Mesenteric fat pad (tissue), 1 donor: ENCODE measurements at places on chromosomes 2 and 18.

DNA sequence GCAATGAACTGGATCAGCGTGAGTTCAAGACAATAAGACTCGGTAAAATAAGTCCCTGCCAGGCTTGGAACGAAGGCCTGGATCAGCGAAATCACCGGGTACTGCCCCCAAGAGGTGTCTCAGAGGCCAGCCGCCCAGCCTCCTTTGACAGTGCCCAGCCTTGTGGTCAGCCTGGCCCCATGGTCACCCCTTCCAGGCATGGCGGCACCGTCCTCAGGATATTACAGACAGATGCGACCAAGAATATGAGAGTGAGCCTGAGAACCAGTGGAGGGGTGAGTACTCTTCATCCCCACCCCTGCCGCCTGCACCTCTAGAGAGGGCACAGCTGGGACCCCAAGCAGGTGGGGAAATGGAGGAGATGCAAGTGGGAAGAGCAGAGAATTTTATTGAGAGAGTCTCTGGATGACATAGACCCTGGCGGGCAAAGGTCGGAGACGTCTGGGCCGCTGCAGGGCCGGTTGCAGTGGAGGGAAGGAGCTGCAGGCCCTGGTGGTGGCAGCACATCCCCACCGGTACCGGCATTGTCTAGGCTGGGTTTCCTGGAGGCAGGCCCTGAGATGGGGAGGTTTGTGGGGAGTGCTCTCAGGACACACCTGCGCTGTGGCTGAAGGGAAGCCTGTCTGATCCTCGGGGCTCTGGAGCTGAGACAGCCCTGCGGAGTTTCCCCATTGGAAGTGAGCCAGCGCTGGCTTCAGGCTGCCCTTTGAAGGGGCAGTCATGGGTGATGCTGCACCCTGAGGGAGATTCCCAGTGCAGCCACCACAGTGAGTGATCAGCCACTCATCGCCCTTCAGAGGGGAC lies 190.0 kb downstream of the SEPTIN10 start:
- DNase-seq: no peak

GRCh38 chr18:70284976-70285620 lies 3.7 kb upstream of the SOCS6 start:
- DNase-seq: no peak

DNA sequence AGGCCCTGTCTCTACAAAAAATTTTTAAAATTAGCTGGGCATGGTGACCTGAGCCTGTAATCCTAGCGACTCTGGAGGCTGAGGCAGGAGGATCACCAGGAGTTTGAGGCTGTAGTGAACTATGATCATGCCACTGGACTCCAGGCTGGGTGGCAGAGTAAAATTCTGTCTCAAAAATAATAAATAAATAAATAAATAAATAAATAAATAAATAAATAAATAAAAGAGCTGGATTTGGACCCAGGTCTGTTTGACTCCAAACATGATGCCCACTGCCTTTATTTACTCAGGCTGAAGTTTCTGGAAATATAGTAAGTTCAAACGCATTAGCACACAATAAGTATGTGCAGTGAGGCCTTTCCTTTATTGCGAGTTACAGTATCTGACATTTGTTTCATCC lies 75.0 kb downstream of the THNSL2 start:
- DNase-seq: no peak

GRCh38 chr2:198017068-198017467 lies 212.7 kb downstream of the PLCL1 start:
- no peak for DNase-seq

DNA sequence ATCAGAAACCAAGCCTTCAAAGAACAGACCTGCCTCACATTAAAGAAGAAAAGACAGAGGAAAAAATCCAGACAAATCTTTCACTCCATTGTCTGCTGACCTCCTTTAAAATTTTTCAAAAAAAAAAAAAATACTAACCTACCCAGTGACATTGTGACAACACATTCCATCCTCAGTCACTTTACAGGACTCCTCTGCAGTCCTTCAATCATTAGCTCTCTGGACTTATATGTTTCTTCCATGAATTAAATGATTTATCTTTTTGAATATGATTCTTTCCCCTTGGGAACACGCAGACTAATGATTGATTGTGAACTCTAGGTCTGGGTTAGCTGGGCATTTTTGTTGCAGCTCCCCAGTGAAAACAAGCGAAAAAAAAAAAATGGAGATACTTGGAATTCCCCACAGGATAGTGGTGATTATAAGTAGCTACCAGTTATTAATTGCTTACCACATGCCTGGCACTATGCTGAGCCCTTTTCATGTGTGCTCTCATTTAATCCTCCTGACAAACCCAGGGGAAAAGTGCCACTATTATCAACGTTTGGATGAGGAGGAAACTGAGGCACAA lies 261.3 kb upstream of the NCKAP5 start:
- DNase-seq: no peak

- no peak for DNase-seq
Observed at GRCh38 chr18:25111377-25112288, 240.3 kb downstream of the ZNF521 start.

DNA sequence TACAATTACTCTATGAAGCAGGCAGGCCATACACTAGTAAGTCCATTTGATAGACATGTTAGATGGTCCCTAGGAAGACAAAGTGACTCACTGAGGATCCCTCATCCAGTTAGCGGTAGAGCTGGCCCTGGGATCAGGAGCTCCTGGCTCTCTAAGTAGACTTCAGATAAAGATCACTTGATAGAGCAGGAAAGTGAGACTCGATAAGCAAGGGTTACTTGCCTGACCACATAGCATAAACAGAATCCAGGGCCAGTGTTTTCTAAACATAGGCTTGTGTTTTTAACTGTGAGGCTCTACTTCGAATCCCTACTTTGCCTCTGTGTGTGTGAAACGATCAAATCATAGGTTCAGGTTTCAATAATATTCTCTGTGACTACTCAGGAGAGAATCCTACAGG lies 355.2 kb upstream of the TRIB2 start:
- no peak for DNase-seq

DNA sequence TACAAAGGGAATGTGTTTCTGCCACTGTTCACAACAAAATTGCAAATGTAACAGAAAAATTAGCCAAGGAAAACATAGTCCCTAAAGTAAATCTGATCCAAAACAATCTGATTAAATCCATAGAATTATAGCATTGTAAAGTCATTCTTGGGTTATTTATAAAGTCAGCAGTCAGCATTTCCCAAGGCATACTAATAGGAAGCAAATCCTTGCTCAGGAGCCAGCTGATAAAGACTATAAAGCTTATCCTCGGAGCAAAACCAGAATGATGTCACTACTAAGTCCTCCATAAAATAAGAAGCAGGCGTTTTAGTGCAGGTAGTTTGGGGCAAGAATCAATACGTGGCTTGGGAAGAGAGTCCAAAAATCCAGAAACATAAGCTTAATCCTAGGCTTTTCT lies 67.3 kb upstream of the CSRNP3 start:
- no peak for DNase-seq

DNA sequence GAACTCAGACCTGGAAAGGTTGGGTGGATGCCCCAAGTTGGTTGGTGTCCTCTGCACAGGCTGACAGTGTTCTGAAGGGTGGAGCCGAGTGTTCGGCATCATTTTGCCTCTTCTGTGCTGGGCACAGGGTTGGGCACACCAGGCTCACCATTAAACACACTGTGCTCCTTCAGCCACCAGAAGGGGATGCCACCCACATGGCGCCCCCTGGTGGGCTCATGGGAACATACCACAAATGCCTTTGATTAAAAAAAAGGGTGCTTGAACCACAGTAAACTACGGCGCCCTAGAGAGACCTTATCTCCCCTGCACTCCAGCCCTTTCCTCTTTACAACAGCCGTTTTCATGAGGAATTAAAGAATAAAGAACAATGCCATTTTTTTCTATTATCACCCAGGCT lies 89.4 kb downstream of the CELF4 start:
- DNase-seq: no peak

GRCh38 chr2:136251197-136251884 lies 133.4 kb upstream of the CXCR4 start:
- DNase-seq: no peak

GRCh38 chr2:178478130-178478438 lies 316 bp downstream of the FKBP7 start:
- no peak for DNase-seq

DNA sequence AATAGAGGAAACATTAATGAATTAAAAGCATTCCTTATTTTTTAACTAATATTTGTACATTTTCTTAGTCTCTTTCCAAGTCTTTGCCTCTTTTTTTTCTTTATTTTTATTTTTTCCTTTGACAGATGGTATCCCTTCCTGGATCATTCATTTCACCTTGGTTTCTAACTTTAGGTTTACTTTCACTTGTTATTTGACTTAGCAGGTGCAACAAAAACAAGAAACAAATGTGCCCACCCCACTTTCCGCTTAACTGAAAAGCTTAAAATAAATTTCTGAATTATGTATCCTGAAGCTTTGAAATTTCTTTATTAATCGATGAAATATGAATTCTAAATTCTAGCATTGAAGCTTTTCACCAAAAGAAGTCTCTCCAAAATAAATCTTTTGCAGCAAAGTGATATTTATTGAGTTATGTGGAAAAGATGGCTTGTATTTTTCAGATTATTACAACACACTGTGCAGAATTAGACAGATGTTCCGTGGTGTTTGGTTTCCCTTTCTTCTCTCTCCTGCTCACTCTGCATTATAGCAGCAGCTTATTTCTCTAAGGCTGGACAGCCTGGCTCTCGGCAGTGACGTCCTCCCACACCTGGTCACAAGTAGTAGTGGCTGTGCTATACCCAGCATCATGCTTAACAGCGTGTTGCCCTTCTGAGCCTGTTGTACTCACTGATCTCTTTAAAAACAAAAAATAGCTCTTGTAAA lies 99.1 kb upstream of the ZNF397 start:
- DNase-seq: no peak

- DNase-seq: no peak
Observed at GRCh38 chr2:133266926-133267590, 301.2 kb downstream of the NCKAP5 start.

DNA sequence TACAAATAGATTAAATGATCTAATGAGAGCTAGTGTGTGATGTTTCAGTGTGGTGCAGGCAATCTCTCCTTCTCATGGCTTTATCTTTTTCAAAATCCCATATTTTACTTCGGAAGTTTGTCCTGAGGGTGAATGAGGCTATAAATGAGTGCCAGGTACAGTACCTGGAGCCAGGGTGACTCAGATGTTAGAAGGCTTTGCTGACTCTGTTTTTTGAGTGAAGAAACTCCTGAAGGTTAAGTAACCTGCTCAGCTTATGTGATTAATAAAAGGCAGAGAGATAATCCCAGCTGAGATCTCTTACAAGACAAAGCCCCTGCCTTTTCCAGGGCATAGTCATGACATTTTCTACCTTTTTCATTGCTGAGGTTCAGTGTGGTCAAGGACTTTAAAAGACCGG lies 52.6 kb downstream of the MGAT5 start:
- no peak for DNase-seq

DNA sequence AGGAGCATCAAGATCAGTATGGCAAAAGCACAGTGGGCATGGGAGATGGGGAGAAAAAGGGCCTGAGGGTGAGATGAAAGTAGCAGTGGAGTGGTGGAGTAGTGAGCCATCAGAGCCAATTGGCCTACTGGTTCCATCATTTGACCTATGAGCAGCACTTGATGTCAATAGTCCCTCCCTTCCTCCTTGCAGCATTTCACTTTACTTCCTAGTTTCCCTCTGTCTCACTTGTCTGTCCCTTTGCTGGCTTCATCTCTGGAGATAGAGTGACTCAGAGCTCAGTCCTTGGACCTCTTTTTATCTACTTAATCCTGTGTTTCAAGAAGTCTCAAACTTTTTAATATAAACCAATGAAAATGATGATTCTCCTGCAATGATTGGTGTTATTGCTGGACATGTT lies 32.1 kb downstream of the FBXO48 start:
- DNase-seq: no peak

DNA sequence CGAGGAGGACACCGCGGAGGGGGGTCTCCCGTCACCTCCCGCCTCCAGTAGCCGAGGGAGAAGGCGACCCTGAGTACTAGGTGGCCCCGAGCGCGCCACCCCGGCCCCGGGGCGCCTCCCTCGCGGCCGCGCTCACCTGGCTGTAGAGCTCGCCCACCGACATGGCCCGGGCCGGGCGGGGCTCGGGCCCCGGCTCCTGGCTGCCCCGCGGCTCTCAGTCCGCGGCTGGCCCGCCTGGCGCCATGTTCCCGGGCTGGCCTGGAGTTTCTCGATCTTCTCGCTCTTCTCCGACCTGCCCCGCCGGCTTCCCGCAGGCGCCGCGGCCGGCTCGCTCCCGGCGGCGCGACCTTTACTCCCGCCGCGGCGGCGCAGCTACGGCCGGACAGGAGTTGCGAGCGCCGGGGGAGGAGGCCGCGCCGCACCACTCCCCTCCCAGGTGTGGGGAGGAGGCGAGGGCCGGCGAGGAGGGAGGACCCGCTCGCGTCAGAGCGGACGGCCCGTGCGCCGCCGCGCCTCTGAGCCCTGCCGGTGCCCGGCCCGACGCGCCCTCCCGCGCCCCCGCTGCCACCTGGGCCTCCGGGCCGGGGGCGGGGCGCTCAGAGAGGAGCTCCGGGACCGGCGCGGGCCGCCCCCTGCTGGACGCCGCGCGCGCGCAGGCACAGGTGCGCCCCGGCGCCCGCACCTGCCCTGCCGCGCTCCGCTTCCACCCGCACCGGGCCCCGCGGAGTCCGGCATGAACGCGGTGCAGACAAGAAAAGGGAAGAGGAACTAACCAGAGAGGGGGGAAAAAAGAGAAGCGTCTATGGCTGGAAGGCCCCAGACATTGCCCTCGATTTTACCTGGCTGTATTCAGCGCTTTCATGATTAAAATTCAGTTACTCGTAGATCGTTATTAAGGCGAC lies at the start of gene MYO5B:
MYO5B (minus strand) TSS at position 517 of the 902 bp plus-strand sequence; CDS start at position 163, 354 bp downstream.
- DNase-seq: no peak

GRCh38 chr18:48538531-48539405 lies at the start of gene CTIF:
TSS of gene CTIF (plus strand) at chr18:48539031. CDS start at chr18:48619566, 80,535 bp downstream.
- DNase-seq: peak; percentile 96

- no peak for DNase-seq
Observed at GRCh38 chr2:202695166-202695565, 60.4 kb downstream of the FAM117B start.

DNA sequence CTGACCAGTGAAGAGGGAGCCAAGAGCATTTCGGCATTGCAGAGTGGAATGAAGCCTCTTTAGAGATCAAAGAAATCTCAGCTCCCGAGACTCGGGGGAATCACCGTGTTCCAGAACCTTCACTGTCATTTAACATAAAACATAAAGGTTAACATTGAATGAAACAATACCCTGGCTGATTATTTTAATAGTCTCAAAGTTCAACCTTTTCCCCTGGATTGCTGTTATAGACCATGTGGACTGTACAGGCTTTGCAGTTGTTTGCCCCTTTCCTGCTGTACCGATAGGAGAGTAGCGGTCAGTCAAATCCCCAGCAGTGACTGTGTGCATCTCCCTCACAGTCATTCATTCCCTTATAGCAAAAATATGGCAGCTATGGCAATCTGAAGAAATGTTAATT lies 48.4 kb downstream of the POU3F3 start:
- DNase-seq: no peak

- DNase-seq: no peak
Observed at GRCh38 chr2:125643128-125643527, 1012.8 kb upstream of the GYPC start.

GRCh38 chr2:20236496-20236895 lies 11.6 kb upstream of the SDC1 start:
- DNase-seq: no peak

DNA sequence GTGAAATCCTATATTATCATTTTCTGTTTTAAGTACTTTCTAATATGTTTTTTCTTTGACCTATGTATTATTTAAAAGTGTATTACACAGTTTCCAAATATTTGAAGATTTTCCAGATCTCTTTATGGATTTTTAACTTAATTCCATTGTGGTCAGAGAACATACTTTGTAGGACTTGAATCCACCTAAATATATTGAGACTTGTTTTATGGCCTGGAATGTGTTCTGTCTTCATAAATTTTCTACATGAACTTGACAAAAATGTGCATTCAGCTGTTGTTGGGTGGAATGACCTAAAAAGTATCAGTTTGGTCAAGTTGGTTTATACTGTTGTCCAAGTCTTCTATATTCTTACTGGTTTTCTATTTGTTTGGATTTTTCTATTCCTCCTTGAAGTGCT lies 33.8 kb upstream of the TMEM247 start:
- no peak for DNase-seq
